ENCODE measurements at places on chromosomes 11 and 22.
A peak's percentile ranks its signal among the peaks of the same experiment; 100 is the strongest.

GRCh38 chr11:117969160-117969991 is 16.8 kb upstream of the IL10RA start:
- no peak for DNase-seq

GRCh38 chr11:33507356-33507755 is 193.3 kb downstream of the C11orf91 start:
- no peak for DNase-seq

DNA sequence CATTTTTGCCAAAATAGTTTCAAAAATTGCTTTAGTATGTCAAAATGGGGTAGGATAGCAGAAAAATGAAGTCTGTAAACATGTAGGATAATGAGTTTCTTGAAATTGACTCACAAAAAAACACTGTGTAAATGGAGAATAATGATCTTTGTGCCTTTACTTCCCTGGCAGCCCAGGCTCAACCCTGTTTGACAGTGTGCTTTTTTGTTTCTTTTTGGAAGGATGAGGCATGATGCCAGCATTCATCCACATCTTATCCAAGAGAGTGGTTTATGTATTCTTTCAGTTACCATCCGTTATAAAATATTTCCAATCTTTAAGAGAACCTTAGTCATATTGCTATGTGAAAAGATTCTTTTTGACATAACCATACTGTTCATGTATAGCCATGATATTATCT is 70.6 kb downstream of the ARHGAP42 start:
- no peak for DNase-seq

GRCh38 chr22:50730941-50731661 is 6.9 kb upstream of the ACR start:
- DNase-seq: peak; percentile 81

DNA sequence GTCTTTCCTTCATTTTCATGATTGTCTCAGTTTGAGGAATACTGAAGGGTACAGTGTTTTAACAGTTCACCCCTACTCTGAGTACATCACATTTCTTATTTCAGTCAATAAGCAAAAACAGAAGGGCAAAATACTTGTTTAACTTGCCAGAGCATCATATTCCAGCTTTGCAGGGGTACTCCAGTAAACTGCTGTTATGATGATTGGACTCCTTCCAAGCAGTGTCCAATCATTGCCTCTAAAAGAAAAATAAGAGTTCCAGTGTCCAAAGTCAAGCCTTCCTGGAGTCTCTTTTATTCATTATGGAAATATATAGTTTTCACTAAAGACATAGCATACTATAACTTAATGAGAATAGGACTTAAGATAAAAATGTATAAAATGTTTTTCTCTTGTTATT is 105.1 kb downstream of the FANCF start:
- DNase-seq: no peak
